ENCODE measurements at places on chromosomes 2 and 18.

DNA sequence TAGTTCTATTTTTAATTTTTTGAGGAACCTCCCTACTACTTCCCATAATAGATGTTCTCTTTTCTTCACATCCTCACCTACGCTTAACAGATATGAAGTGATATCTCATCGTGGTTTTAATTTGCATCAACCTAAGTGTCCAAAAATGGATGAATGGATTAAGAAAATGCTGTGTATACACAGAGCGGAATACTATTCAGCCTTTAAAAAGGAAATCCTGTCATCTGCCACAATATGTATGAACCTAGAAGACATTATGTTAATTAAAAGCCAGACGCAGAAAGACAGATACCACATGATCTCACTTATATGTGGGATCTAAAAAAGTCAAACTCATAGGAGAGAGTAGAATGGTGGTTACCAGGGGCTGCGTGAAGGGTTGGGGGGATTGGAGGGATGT is 113.0 kb downstream of the PTRHD1 start:
- no peak for DNase-seq

DNA sequence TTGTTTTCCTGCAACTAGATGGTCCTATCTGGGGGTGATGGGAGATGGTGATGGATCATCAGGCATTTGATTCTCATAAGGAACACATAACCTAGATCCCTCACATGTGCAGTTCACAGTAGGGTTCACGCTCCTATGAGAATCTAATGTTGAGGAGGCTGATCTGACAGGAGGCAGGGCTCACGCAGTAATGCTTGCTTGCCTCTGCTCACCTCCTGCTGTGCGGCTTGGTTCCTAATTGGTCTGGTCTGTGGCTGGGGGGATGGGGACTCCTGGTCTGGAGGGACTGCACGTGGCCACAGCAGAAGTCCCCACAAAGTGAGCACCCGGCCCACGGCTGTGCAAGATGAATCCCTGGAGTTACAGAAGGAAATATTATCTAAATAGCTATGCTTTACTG is 11.3 kb downstream of the MC5R start:
- DNase-seq: no peak

- DNase-seq: no peak
These were observed 43.2 kb downstream of the CYB5A start for GRCh38 chr18:74248595-74248994.

DNA sequence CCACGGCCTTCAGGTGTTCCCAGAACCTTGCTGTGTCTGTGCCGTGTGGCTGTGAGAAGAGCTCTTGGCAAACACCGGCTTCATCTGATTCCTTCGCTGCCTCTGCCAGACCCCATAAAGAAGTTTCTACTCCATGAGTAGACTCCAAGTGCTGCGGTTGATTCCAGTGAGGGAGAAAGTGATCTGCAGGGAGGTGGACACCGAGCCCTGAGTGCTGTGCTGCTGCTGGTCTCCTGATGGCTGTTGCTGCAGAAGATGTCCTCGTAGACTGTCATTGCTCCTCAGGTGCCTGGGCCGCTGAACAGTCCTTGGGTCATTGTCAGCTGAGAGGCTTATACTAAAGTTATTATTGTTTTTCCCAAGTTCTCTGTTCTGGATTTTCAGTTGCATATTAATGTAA is 19.6 kb downstream of the ASB1 start:
- DNase-seq: no peak

DNA sequence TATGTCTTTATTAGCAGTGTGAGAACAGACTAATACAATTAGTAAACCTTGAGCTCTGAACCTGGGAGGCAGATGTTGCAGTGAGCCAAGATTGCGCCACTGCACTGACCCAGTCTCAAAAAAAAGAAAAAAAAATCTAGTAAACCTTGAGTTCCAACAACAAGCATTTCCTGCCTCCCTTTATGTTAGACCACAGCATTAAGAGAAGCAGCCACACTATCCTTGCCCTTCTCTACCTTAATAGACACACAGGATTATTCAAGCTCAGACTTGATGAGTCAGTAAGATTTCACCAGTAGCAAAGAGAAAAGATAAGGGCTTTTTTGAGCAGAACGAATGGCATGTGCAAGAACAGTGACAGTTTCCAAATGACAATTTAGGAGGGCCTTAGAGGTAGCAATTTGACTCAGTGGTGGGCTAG is 18.0 kb upstream of the GLS start:
- DNase-seq: no peak

- DNase-seq: no peak
These were observed 83.1 kb downstream of the FAM161A start for GRCh38 chr2:61770746-61771145.

GRCh38 chr18:21179590-21180220 is 62.3 kb upstream of the GREB1L start:
- DNase-seq: peak; percentile 24

- no peak for DNase-seq
These were observed 25.0 kb upstream of the PCBP1 start for GRCh38 chr2:70062270-70062669.

DNA sequence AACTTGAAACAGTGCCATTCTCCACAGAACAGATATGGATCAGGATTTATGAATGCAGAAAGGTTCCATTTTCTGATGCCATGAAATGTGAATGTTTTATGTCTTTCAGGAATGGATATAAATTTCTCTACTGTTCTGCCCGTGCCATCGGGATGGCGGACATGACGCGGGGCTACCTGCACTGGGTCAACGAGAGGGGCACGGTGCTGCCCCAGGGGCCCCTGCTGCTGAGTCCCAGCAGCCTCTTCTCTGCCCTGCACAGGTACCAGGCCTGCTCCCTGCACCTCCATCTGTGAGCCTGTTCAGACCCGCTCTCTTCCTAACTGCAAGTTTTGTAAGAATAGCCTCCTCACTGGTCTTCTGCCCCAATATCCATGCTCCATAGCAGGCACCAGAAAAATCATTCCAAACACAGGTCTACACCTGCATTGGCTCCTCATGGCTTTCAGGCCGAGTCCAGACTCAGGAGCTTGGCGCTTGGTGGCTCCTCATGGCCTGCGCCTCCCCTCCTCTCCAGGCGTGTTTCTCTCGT is 68.6 kb downstream of the LPIN1 start:
- DNase-seq: no peak

- no peak for DNase-seq
These were observed 415.3 kb downstream of the ZNF521 start for GRCh38 chr18:24936691-24937090.

- DNase-seq: no peak
These were observed 2.8 kb downstream of the SIX3 start for GRCh38 chr2:44944102-44944951.

GRCh38 chr18:14935210-14935609 is 187.2 kb downstream of the ANKRD30B start:
- DNase-seq: no peak

DNA sequence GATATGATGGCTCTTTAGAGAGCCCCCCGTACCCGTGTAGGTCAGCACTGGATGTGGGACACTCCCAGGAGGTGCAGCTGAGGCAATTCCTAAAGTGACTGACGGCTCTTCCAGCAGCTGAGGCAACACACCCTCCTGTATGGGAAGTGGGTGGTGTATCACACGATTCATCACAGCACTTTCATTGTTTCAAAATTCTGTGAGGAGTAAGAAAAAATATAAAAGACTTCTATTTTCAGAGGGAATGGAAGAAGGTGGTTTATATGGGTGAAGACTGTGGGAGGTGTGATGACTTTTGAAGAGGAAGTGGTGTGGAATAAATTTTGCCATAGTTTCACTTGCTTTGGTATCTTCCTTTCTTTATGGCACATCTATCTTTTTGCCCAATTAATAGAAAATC is 22.3 kb downstream of the QPCT start:
- no peak for DNase-seq

DNA sequence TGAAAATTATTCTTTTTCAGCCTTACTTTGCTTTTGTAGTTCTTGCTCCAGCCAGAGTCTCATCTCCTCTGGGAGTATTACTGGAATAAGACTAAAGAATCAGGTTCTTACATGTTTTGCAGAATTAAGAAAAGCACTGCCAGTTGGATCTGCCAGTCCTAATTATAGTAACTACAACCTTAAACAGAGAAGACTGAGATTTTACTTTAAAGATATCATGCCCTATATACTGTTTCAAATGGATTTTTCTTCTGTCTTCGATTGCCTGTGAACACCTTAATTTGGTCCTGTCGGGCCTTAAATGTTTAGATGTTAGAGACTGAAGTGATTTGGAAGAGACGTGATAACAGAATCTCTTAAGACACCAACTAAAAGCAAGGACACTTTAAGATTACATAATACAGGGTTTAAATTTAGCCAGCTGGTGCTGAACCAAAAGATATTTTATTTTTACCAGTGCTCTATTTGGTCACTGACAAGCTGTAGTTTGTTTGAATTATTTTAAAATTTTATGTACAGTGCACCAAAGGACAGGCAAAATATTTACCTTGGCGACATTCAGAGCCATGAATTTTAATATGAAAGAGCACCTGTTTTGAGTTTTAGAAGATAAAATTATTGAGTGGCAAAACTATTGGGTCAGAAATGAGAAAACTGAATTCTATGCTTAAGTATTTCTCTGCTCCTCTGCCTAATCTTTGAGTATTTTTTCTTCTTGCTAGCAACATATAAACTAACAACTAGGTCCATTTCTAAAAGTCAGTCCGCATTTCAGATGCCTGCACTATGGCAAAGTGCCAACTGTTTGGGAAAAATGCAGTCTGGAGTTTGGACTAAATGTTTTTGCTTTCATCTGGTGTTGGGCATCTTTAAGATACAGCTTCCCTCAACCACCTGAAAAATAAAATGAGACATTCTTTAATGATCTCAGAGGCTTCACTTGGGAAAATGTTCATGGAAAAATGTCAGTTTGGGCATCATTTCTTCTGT is 300.0 kb downstream of the XIRP2 start:
- no peak for DNase-seq

GRCh38 chr2:160417745-160418397 is 75.7 kb downstream of the RBMS1 start:
- DNase-seq: no peak

DNA sequence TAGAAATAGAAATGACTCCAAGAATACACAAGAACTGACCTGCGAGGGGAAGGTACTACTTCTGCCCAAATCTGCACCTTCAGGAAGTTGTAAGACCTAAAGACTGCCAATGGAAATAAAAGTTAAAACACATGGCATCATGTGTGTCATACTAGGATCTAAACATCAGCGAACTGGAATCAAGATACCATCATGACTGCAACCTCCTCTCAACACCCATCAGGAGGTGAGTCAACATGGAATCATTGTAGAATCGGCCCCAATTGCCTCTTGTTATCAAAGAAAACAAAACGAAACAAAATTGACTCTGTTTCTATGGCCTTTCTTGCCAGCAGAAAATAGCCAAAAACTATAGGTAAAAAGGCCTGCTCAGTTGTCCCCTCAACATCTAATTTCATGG is 15.1 kb downstream of the RDH14 start:
- DNase-seq: no peak

DNA sequence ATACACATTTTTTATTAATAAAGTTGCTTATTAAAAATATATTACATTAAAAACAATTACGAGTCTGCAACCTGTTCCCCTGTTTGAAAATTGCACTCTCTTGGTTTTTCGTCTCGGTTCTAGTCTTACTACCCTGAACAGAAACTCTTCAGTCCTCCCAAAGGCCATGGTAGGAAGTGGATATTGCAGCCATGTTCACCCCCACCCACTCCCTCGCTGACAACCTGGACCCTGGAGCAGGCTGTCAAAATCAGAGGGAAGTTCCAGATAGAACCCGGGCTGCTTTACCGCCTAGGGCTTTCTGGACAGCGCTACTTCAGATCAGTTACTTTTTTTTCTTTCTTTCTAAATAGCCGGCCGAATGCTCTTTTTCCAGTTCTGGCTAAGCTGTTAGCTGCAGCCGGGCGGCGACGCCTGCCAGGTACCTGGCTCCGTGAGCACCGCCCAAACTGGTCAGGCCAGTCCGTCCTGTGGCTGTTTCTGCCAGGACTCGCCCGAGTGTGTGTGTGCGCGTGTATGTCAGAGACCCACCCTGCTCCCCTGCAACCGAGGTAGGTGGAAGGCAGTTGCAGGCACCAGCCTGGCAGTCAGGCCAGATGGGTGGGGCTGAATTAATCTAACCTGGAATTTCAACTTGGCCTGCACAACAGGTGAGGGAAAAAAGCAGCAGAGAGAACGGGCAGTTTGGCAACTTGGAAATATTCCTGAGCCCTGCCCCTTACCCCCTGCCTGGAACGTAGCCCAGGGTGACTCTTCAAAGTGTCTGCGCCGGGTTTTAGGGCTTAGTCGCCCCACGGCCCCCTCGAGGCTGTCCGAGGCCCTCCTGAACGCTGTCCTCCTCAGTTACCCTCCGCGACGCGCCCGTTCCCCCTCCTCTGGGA is 1.1 kb upstream of the TET3 start:
- no peak for DNase-seq

GRCh38 chr2:187271825-187272224 is 176.2 kb downstream of the CALCRL start:
- no peak for DNase-seq

DNA sequence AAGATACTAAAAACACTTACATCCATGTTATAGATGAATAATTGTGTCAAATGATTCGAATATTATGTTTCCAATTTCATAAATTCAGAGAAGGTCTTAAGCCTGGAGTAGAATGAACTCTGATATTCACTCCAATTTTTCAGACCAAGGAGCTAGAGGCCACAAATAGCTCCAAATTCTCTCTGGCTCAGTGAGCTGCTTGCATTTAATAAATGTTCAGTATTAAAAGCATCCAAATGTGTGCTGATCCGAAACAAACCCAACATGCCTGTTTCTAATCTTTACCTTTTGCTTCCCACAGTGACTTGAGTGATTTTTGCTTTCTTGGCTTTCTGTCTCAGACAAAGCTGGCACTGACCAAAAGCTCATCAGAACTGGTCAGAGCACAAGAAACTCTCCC is 291.4 kb downstream of the CCDC85A start:
- no peak for DNase-seq

DNA sequence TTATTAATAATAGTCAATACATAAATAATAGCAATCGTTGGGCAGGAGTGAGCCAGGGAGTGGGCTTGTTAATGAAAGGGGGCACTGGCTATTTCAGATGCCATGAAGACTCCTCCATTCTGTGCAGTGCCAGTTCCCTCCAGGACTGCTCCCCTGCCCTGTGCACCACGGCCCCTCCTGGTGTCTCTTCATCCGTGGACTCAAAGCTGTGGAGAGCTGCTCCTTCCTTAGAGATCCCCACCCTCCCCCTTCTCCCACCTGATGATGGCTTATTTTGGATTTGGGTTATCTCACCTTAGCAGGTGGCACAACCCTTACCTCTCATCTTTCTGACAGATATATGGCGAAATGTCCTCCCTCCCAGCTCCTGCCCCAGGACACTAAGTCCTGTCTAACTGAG is 3.1 kb upstream of the CELF4 start:
- no peak for DNase-seq

- no peak for DNase-seq
These were observed 42.7 kb downstream of the ODC1 start for GRCh38 chr2:10405448-10405847.

All from NCI-H2227 treated with DMSO at 0.1 percent for 48 hours (cell line).